HuH-7 (cell line): ENCODE measurements at places on chromosomes 3 and 15.

- DNase-seq: no peak
Measured at GRCh38 chr3:197064771-197065170, 35.2 kb upstream of the MELTF start.

DNA sequence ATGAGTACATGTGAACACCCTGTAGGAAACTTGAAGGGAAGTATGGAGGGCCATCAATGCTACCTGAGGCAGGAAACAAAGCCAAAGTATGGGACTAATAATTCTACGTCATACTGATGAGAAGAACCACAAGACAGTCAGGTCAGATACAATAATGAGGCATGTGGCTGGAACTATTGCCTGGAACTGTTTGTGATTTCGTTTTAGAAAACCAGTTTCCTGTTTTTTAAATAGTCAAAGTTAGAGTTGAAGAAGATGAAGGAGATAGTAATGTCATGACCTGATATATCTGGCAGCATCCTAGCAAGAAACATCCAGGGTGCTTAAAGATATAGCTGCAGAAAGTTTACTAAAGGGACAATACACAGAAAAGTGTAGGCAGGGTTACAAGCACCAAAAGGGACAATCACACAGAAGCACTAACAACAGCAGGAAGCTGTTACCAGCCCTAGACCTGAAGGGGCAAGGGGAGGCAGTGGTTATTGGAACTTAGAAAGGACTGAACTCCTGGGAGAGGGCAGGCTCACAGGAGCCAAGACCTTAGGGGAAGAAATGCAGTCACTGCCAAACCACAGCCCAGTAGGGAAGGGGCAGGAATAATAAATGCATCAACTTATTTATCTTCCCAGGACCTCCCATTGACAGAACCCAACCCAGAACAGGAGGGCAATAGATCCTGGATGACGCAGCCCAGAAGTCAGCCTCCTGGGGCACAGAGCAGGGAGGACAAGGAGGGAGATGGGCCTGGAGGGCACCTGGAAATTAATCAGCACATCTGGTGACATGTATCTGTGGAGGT is 302.1 kb upstream of the STT3B start:
- no peak for DNase-seq

GRCh38 chr3:178289544-178290160 is 246.6 kb upstream of the KCNMB2 start:
- DNase-seq: no peak

DNA sequence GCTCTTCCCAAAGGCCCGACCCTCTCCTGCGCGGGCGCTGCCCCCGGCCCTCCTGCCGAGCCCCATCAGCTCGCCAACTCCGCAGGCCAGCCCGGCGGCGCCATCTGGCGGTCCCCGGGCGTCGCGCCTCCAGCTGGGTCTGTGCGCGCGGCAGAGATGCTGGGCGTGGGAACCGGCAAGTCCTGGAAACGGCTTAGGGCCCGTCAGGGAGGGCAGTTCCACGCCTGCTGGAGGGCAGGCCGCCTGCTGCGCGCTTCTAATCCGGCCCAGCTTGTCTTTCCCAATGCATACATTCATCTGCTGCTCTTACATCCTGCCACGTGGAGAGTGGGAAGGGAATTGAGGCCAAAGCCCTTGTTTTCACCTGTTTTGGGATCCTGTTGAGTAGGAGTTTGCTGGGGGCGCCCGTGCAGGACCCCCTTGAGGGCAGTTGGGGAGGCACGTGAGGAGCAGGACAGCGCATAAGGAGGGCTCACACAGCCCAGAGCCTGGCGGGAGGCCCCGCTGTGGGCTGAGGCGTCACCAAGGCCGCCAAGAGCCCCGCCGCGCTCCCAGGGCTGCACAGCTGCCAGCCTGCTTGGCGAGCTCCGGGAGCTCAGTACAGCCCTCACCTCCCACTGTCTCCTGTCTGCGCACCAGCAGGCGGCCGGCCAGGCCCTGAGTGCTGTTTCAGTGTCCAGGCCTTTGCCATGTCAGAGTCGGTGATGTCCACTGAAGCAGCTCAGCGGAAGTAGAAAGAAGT is 165.6 kb downstream of the NSMCE3 start:
- DNase-seq: peak; percentile 80

GRCh38 chr3:90056281-90057032 is 949.0 kb downstream of the EPHA3 start:
- no peak for DNase-seq

- DNase-seq: no peak
Measured at GRCh38 chr3:49135499-49135898, 2.6 kb upstream of the LAMB2 start.

GRCh38 chr3:101995371-101996046 is 146.2 kb downstream of the NFKBIZ start:
- DNase-seq: no peak

DNA sequence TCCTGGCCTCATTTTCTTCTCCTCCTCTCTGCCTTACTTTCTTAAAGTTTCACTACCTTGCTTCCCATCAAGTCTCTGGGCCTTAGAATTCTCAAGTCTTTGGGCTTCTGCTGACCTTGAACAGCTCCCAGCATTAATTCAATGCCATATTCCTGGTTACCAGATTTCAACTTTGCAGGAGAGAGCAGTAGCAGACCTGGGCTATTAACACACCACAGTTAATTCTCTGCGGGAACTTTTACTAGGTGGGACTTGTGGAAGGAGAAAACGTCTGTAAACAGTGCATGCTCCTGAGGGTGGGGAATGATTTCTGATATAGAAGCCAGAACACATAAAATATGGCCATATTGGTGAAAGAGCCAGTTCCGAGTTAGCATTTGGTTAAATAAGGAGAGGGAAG is 214.6 kb downstream of the MEIS2 start:
- no peak for DNase-seq
